T follicular helper cell (primary cell): ENCODE measurements at places on chromosomes 3 and 15.

DNA sequence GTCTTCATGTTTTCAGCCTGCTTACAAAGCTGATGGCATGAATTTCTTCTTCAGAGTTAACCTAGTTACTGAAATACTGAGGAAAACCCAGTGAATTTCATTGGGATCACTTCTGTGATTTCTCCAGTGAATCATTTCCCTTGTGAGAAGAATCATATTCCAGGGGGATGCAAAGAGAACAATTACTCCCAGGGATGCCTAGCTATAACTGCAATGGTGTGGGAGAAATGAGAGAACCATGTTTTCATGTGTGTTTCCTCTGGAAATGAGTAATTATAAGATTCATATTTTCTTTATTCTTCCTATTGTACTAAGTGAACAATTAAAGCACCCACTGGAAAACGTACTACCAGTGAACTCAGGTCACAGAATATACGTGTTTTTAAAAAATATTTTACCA, 485.4 kb downstream of the GRM7 start:
- no peak for DNase-seq

- DNase-seq: no peak
These were observed 57.5 kb upstream of the SIN3A start for GRCh38 chr15:75508840-75509532.

- DNase-seq: no peak
These were observed 966.8 kb downstream of the NSUN3 start for GRCh38 chr3:95029644-95030043.

DNA sequence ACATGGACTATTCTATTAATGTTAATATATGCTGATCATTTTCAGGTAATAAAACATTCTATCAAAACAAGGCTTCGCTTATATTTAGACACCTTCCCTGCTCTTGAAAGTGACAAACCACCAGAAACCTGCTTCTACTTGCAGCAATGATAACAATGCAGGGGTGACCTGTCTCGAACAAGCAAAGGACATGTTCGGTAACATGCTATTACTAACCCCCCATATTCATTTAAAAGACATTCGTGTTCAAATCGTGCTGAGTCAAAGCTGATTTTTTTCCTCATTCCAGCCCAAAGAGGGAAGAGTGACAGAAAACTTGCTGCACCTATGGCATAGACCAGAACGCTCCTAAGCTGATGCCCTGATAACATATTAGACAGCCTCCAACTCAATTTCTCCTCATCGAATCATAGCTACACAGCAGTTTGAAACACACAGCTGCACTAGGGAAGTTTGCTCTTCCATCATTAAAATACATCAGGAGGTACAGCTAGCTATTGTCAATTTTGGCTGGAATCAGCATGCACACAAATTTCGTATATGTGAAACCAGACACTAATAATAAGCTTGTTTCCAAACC, 341.5 kb downstream of the FOXP1 start:
- no peak for DNase-seq

DNA sequence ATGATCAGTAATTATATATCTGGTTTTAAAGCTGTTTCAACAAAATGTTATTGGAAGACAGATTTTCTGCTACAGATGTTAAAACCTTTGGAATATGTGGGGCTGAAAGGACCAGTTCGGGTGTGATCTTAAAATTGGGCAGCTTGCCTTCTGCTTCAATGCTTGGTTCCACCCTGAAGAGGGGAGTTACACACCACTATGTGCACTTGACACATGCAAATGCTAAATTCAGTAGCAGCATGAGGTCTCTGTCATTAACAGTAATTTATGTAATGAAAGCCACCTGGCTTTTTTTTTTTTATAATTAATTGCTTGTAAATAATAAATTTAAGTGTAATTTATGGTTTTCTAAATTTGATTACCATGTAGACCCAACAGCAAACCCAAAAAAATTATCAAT, 24.6 kb downstream of the CDIN1 start:
- DNase-seq: no peak

DNA sequence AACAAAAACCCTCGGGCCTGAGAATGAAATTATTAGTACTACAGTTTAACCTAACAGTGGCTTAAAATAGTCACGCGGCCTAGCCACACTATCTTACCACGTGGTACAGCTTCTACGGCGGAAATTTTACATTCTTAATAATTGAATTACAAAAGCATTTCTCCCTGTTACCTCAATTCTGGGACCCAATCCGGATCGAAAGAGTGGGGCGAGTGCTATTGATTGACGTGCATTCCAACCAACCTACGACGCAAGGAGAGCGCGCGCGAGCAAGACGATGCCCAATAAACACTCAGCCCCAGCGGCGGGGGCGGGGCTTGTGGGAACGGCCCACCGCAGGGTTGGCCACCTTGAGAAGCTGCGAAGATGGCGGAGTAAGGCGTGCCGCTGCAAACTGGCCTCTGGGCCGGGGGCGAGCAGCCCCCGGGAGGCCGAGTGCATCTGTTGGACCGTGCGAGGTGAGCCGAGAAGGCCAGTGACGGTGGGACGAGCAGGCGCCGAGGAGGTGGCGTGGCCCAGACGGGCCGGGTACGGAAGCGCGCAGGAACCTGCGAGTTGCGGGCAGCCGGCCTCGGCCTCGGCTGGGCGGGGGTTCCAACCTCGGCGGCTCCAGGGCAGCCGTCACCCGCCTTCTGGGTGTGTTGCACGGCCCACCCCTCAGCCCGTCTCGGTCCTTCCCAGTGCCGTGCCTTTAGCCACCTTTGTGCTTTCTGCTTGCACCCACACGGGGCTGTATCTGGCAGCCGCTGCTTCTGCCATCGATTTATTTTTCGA, 48.6 kb downstream of the OIP5 start:
- DNase-seq: peak; percentile 97

GRCh38 chr3:138118612-138119422, 3.4 kb upstream of the DZIP1L start:
- peak; percentile 18 for DNase-seq

DNA sequence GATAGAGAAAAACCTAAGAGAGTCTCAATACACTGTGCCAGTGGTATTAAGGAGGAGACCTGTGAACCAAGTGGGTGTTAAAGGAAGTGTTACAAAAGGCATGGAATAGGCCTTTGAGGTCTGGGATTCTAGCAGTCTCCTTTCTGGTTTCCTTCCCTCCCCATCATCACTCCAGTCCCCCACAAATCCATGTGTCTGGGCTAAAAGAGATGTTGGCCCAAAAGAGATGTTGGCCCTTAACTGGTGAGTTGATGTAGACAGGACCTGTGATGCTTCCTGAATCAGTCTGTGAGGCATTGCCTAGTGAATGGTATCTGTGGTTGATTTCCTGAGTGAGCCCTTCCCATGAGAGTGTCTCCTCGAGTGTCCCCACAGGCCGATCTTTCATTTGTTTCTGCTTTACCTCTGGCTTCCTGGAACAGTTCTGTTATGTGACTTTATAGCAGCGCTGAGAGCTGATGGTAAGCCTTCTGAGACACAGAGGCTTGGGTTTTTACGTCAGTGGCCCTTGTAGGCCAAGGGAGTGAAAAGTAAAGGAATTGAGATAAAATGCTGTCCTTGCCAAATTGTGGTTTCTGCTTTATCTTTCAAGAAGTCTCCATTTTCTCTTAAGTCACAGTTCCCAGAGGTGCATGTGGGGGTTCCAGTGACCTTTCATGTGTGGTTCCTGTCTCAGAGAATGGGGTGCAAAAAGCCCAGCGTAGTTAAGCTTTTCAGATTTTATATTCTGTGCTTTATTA, 87.8 kb downstream of the KLHL25 start:
- peak; percentile 48 for DNase-seq

- no peak for DNase-seq
These were observed 170.5 kb upstream of the UBE3A start for GRCh38 chr15:25609371-25609770.

GRCh38 chr3:191397771-191398170, 63.2 kb upstream of the PYDC2 start:
- no peak for DNase-seq

DNA sequence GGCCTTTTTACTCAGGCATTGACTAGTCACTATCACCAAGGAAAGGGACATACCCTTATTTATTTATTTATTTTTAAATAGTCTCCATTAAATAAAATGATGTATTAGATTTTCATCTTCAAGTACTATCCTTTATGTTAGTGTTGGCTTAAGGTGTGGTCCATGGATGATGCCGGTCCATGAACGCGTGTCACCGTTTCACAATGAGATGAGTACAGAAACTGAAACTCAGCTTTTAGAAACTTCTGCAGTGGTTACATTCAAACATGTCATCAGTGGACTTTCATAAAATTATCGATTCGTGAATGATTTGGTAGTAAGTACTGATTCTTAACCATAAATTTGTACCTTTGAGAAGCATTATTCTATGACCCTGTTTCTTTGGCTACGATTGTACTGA, 166.6 kb downstream of the SATB1 start:
- no peak for DNase-seq

DNA sequence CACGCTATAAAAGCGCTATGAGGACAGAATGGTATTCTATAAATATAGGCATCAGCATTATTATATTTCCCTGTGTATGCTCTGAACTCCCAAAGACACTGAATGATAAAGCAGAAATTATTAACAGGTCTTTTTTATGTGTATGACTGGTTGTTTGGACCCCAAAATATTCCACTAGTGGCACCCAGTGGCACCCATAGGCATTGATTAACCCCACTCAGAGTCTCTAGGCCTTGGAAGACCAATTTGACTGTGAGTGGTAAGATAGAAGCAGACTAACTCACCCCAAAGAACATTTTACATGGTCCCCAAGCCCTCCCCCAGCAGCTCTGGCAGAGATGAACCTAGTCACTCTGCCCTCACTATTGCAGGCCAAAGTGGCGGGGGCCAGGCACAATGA, 45.4 kb upstream of the UBE2E1 start:
- DNase-seq: no peak

- DNase-seq: no peak
These were observed 4.1 kb downstream of the LRIG1 start for GRCh38 chr3:66496746-66497145.

DNA sequence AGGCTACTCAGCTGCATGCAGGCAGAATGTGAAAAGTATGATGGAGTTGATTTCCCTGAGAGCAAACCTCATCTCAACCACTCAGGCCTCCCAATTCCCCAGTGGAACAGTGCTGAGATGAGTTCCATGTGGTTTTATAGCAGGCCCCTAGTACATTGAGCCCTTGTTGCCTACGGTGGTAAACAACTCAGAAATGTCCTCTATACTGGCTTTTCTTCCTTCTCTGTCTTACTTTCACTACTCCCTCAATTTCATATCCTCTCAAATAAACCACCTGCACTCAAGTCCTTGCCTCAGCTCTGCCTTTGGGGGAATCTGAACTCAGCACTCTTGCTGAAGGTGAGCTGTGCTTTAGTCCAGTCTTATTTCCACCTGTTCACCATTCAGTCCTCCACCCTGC, 399.9 kb downstream of the PDCD6IP start:
- no peak for DNase-seq

DNA sequence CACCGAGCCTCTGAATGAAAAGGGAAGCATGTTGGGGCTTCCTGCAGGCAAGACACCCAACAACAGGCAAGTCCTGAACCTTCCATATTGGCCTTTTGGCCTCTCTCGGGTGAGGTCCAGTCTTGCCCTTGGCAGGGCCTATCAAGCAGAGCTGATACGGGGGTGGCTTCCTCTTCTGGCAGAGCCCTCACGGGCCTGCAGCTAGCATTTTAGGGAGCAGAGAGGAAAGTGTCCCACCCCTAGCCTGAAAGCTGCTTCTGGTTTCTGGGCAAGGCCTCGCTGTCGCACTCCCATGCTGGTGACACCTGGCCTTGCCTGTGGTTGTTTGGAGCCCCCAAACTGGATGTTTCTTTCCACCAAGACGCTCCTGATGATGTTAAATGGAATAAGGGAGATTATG, 31.8 kb upstream of the CTSH start:
- DNase-seq: no peak

DNA sequence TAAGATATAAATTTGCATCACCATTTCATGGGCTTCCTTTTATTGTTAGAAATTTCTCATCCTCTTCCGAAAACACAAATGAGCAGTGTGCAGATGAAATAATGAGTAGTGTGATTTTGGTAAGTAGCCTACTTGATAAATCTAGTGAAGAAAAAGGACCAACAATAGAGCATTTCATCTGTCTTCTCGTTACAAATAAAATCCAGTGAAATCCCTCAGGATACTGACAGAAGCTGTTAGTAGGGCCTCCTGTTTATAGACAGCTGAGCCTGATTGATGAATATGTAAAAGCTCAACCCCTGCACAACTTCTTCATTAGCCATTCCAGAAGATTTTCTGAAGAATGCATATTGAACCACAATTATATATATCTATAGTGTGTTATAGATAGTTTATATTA, 363.7 kb upstream of the EPHA6 start:
- no peak for DNase-seq

- DNase-seq: no peak
These were observed 10.1 kb downstream of the SRP14 start for GRCh38 chr15:40028853-40029252.

DNA sequence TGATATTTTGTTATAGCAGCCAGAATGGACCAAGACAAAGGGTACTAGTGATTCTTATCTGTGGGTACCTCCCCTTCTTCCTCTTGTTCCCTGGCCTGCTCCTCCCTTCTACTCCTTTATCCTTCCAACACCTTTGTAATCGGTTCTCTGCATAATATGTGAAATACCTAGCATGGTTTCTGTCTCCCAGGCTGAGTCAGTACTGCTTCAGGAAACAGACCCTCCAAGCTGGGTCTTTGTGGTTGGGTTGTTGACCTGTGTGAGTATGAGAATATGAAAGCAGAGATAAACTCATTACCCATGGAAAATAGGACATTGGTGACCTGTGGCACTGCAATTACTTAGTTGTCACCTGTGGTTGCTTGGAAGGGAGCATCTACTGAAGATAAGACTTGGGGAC, 69.3 kb upstream of the KLF13 start:
- DNase-seq: no peak

- peak; percentile 61 for DNase-seq
These were observed 26.2 kb downstream of the MAP4 start for GRCh38 chr3:47989981-47990440.

GRCh38 chr3:17915341-17915740, 172.9 kb upstream of the TBC1D5 start:
- DNase-seq: no peak

- DNase-seq: no peak
These were observed 9.8 kb upstream of the GMPPB start for GRCh38 chr3:49733551-49733950.

DNA sequence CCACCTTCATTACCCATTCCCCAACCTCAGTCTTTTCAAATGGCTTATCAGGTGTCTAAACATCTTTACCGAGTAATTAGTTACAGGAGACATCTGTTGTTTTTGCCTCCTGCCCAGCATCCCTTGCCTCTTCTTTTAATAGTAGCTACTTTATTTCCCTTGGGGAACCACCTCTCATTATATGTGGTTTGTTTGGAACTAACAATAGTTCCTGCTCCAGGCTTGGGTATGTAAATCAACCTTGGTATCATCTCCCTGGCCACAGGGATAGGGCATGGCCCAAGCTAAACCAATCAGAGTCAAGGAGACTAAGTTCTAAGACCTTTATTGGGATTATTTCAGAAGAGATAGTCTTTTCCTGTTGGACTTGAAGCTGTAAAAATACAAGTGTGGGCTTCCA, 76.6 kb downstream of the ETV5 start:
- DNase-seq: no peak

DNA sequence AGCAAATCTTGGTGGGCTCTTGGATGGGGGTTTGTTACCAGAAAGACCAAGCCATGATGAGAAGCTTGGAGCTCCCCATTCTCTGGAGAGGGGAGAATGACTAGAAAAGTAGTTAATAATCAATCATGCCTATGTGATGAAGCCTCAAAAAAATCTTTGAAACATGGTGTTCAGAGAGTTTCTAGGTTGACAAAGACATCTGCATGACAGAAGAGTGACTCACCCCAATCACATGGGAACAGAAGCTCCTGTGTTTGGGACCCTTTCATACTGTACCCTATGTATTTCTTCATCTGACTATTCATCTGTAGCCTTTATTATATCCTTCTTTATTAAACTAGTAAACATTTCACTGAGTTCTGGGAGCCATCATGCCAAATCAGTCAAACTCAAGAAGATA, 87.4 kb downstream of the BCHE start:
- no peak for DNase-seq
